ENCODE measurements at places on chromosomes 13 and 19. TPM values are rescaled to one million over a fixed set of nuclear protein-coding genes. Genes with fewer than 3 reads are reported as not detected.

Gene OR10H2
- not detected for total RNA-seq

Gene SGCG
- total RNA-seq, result 0.15 TPM

Gene TJP3
- 296 TPM for total RNA-seq

Gene ZNF536
- total RNA-seq, result 1.4 TPM

- no peak for DNase-seq
These were observed 9.0 kb downstream of the UGGT2 start for GRCh38 chr13:96044238-96044637.

DNA sequence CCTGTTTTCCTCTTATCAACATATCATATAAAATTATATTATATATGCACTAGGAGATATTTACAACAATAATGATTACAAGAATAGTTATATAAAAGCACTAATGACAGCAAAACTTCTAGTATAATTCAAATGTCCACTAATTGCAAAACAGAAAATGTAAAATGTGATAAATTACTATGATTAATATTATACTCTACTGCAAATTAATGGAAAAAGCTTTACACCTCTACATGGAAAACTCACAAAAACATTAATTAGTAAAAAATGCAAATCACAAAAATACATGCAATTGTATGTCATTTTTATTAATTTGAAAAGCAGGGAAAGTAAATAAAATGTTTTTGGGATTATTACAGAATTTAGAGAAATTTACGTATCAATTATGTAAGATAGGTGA lies 681.0 kb upstream of the PCDH20 start:
- DNase-seq, result no peak

DNA sequence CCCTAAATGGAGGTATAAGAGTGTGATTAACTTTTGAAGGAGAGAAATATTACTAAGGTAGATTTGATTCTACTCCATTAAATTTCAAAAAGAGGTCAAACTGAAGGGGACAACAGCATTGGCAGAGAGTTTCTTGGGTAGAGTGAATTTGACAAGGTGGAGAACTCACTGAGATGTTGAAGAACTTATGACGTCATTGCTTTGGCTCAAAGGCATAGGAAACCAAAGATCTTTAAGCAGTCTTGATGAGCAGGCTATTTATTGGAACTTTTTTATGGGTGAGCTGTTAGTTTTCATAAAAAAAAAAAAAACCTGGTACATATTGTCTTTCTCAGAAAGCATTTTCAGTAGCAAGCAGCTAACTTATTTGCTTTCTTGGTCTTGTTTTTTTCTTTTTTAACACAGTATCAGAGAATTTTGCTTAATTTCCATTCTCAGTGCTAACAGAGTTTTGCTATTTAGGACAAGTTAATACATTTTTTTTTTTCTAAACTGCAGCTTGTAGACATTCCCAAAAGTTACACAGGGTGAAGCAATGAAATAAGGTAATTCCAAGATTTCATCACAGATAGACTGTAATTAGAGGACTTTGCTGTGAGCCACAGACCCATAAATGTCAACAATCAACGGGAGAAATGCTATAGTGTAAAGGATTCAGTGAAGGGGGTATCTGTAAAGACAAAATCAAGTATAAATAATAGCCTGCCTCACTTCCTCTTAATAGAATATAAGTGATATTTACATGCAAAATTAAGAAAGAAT lies 412.2 kb upstream of the KLHL1 start:
- DNase-seq, result no peak

DNA sequence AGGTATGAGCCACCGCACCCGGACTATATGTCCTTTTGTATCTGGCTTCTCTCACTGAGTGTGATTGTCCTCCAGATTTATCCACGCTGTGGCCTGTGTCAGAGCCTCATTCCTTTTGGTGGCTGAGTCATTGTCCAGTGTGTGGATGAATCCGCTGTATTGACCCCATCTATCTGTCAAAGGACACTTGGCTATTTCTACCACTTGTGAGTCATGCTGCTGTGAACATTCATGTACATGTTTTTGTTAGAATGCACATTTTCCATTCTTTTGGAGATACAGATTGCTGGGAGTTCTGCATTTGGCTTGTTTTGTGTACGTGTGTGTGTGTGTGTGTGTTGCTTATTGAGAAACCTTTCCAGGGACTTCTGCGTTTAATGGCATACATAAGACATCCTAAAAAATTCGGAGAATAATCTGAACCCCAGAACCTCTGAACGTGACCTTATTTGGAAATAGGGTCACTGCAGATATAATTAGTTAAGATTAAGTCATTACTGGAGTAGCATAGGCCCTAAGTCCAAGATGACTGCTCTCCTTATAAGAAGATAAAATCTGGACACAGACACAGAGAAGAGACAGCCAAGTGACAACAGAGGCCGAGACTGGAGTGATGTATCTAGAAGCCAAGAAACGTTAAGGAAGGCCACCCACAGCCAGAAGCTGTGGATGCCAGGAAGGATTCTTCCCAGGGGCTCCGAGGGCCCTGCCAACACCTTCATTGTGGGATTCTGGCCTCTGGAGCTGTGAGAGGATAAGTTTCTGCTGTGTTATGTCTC lies 4.9 kb upstream of the GIPC3 start:
- DNase-seq, result no peak

DNA sequence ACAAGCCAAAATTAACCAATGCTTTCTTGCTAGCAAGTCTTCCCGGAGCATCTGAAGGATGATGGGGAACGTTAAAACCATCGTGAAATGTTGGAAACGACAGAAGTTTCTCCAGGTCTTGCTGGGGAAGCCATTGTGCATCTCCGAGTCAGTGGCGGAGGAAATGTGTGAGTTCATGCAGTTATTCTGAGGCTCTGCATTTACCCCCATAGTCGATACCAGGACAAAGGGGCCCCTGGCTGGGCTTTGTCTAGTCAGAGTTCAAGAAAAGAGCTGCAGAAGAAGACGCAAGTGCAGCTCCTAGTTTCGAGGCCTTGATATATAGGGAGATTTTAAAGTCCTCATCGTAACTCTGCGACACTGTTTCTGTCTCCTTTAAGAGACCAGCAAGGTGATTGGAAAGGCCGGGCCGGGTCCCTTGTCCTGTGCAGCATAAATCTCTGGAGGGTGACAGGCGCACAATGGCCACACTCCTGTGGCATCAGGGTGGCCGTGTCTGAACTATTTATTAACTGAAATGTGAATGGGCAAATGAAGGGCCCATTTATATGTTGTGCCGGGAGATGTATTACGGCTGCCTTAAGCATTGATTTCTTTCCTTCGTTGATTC lies 172.0 kb downstream of the TEX29 start:
- no peak for DNase-seq

DNA sequence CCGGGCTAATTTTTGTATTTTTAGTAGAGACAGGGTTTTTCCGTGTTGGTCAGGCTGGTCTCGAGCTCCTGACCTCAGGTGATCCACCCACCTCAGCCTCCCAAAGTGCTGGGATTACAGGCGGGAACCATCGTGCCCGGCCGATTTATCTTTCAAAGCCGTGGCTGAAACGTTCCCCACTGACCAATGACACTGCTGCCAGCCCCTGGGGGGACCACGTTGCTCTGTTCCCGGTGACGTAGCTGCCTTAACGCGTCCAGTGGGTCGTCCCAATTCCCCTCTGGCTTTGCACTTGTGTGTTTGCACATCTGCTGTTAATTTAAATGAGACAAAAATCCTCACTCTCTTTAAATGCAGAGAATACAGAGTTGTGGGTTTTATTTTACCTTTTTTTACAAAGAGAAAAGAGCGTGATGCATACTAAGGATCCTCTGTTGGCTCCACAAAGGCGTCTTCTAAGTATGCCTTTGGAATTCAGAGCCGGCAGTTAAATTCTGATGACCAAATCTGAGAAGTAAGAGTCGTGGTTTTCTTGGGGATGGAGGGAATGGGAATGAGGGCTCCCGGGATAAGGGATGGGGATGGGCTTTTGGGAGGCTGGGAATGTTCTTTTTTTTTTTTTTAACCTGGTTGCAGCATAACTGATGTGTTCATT lies 18.6 kb upstream of the LMTK3 start:
- DNase-seq, result no peak

- DNase-seq, result no peak
These were observed 13.9 kb downstream of the SAMD4B start for GRCh38 chr19:39356073-39356472.

- DNase-seq, result no peak
These were observed 22.1 kb downstream of the STARD13 start for GRCh38 chr13:33263484-33263883.

GRCh38 chr13:33218426-33218825 lies 67.1 kb downstream of the STARD13 start:
- no peak for DNase-seq

GRCh38 chr13:84132491-84132890 lies 250.2 kb upstream of the SLITRK1 start:
- no peak for DNase-seq

GRCh38 chr13:103187721-103188156 lies 121.5 kb upstream of the SLC10A2 start:
- no peak for DNase-seq

All from colonic mucosa (tissue), 4 donors.